Stimulated activated CD4-positive, alpha-beta T cell treated with anti-CD3 and anti-CD28 coated beads, Interleukin-2, amount 100 ng/mL, for 48 hours (primary cell): ENCODE measurements at places on chromosomes 12 and 14.

DNA sequence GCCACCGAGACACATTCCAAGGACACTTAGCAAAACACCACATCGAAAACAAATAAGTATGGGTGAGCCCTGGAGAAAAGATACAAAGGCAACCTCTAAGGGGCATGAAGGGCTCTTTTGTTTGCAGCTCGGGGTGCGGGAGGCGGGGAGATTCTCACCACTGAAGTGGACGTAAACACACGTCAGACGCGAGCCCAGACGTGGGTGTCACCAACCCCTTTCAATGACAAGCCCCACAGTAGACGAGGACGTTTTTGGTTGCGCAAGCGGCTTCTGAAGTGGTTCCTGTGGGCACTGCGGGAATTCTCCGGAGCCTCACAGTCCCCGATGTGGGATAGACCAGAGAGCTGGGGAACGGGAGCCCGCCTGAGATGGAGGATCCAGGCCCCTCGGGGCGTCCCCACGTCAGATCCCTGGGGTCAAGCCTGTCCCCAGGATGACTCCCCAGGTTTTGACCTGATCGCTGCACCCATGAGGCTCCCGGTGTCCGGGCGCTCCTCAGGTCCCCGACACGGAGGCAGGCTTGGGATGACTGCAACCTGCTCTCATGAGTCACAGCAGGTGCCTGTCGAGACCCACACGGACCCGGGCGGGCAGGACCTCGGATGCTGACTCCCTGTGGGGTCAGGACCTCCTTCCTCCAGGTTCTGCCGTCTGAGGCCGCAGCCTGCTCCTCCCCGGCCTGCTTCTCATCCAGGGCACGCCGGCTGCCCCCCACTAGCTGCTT, 20.3 kb upstream of the ADGRD1 start:
- DNase-seq = no peak

DNA sequence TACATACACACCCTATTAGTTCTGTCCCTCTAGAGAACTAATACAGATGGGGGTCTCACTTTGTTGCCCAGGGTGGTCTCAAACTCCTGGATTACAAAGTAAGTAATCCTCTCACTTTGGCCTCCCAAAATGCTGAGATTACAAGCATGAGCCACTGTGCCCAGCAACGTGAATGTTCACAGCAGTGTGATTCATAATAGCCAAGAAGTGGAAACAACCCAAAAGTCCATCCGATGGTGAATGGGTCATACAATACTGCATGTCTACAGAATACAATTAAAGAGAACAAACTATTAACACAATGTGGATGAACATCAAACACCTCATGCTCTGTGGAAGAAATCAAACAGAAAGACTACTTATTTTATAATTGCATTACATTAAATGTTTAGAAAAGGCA, 57.3 kb upstream of the SYNE2 start:
- DNase-seq = no peak

- DNase-seq = no peak
Observed at GRCh38 chr14:104696671-104697316, 7.4 kb downstream of the INF2 start.

GRCh38 chr12:123150275-123150743, 581 bp downstream of the PITPNM2 start:
- peak; percentile 16 for DNase-seq

GRCh38 chr14:26929361-26929760, 331.5 kb upstream of the NOVA1 start:
- DNase-seq = no peak

GRCh38 chr12:65965358-65965757, 141.1 kb downstream of the HMGA2 start:
- DNase-seq = no peak

DNA sequence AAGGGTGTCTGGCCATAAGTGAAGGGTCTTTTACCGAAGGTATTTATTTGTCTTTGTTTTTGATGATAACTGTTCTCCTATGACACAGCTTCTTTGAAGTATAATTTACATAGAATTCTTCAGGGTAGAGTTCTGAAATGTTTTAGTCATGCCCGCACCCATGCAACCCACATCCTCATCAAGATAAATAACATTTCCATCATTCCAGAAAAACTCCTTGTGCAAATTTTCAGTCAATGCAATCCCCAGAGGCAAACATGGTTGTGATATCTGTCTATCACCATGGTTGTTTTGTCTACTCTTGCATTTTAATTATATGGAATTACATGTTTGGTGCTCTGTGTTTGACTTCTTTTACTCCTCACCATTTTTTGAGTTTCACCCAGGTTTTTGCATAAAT, 837.8 kb downstream of the AACS start:
- DNase-seq = no peak

- DNase-seq = no peak
Observed at GRCh38 chr12:32964981-32965585, 68.5 kb upstream of the PKP2 start.

DNA sequence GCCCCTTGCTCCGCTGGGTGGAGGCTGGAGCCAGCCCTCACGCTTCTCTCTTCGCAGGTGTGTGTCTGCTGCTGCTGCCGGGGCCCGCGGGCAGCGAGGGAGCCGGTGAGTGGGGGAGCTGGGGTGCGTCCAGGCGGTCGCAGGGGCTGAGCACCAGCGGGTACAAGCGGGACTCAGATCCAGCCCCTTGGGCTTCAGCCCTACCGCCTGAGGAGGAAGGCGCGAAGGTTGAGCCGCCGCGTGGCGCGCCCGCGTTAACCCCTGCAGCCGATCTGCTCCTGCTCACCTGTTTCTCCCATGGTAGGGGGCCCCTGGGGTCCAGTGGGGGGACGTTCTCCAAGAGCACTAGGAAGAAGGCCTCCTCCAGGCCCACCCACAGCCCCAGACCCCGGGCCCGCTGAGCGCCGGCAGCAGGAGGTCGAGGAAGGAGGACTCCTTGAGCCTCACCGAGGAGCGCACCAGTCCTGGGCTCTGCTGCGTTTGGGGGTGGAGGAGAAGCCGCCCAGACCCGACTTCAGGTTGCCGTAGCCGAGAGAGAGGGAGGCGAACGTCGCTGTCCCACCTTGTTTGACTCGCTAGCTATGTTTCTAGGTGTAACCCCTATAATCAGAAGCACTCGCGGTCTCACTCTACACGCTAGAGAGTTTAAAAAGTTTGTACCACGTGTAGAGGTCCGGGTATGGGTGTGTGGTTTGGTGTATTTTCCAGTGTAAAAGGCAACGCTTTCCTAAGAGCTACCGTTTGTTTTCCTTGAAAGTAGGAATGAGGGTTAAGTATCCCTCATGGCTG, 834 bp downstream of the COCH start:
- DNase-seq = no peak

- no peak for DNase-seq
Observed at GRCh38 chr12:124750787-124751471, 112.7 kb downstream of the SCARB1 start.

DNA sequence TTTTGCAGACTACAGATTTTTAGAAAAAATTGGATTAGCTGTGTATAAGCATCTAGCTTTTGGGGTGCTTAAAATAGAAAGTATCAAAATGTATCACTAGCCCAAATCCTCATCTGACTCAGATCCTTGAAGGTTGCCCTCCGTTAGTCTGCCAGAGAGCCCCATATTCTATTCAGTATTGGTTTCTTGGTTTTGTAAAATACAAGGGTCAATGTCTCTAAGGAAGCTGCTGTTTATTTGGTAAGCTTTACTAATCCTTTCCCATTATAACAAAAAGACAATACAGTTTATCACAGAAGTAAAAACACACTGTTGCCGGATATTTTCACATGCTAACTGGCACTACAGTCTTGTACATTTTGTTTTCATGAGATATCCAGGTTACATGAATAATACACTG, 92.8 kb upstream of the PTHLH start:
- DNase-seq = no peak

- DNase-seq = no peak
Observed at GRCh38 chr12:116922194-116922897, 11.6 kb downstream of the FBXW8 start.

GRCh38 chr12:129665414-129665813, 238.4 kb downstream of the TMEM132D start:
- no peak for DNase-seq

DNA sequence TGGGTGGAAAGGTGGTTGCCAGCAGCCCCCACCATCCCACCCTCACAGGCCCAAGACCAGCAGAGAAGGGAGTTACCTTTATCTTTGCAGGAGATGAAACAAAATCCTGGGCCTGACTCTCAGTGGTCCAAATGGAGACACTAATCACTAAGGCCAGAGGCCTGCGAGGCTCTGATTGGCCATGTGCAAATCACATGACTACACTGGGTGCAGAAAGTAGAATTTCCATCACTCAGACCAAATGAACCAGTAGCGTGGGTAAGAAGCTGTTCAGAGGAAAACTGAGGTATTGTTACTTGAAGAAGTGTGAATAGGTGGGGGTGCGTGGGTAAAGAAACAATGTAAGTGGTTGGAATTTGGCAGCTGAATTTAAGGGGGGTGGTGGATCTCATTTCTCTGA, 20.2 kb upstream of the PPP1CC start:
- DNase-seq = no peak

- no peak for DNase-seq
Observed at GRCh38 chr14:82755923-82756322, 1222.3 kb upstream of the SEL1L start.

- DNase-seq = no peak
Observed at GRCh38 chr12:46402451-46402850, 29.9 kb upstream of the SLC38A2 start.

GRCh38 chr14:89564989-89565388, 148.0 kb upstream of the FOXN3 start:
- no peak for DNase-seq

GRCh38 chr12:24718617-24719016, 230.3 kb downstream of the BCAT1 start:
- DNase-seq = no peak

DNA sequence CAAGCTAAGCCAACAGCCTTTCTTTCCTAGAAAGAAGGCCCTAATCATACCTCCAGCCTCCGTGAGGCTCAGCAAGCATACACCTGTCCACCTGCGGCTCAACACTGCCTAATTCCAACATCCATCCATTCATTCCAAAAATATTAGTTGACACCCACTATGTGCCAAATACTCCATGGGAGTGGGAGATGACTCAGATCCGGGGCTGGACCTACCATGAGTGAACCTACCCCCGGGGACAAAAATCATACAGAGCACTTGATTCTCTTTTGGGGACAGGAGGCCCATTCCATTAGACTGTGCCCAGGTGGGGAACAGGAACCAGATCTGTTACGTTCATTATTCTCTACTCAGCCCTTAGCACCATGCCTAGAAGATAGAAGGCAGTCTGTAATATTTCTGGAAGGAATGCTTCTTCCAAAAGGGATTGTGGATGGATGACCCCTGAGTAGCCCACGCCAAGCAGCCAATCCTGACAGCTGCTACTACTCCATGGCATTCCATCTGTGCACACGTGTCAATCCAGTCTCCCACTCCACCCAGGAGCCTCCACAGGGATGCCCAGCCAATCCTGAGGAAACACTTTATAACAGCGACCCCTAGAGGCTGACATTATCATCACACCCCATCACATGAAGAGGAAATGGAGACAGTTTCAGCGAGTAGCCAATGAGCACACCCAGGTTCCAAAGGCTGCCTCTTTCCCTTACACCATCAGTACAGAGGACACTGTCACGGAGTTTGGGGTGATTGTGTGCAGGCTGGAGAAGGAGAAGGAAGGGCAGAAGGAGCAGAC, 170.7 kb downstream of the ESRRB start:
- DNase-seq = peak; percentile 14

- no peak for DNase-seq
Observed at GRCh38 chr12:13591488-13591887, 389.9 kb downstream of the GRIN2B start.

DNA sequence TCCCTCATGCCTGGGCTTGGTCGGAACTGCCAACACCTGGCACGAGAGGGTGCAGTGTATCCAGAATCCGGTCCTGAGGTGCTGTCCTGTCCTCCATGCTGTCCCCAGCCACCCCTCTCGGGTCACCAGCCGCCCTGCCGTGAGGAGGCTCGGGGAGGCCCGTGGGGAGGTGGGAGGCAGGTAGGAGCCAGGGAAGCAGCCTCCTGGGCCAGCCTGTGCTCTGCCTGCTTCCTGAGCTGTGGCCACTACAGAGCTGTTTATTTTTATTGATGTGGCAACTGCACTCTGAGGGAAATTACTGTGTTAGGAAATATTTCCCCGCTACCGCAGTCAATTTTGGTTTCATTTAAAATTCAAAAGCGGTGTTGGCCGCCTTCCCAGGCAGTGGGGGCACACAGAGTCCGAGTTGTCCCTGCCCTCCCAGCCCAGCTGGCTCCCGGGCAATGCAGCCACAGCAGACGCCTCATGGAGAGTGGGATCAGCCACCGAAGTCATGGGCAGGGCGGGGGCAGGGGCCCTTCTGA, 18.3 kb downstream of the NOC4L start:
- no peak for DNase-seq

- no peak for DNase-seq
Observed at GRCh38 chr12:112130441-112130998, 5.2 kb downstream of the TRAFD1 start.

GRCh38 chr14:105303949-105304348, 3.1 kb upstream of the BRF1 start:
- no peak for DNase-seq

DNA sequence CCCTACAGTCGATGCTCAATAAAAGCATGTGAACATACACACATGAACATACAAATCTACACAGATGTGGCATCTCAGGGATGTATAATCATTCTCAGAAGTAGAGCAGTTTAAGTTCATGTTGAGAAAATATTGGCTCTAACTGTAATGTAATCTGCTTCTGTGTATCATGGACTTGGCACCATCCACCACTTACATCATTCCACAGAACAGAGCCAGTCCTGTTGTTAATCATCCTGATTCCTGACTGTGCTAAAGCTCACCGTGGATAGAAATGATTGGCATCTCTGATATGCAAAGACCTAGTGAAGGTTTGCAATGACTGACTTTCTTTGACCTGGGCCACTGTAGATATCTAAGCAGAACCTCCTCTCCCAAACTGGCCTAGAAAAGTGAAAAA, 1141.3 kb downstream of the BCL11B start:
- DNase-seq = no peak

GRCh38 chr14:50103558-50103957, 12.8 kb downstream of the VCPKMT start:
- no peak for DNase-seq

GRCh38 chr14:91295276-91295845, 50.9 kb upstream of the GPR68 start:
- DNase-seq = no peak

GRCh38 chr12:63668028-63668799, at the start of gene DPY19L2:
Gene DPY19L2 (minus strand): TSS chr12:63668493. CDS start chr12:63668393, 100 bp downstream.
- DNase-seq = peak; percentile 18

DNA sequence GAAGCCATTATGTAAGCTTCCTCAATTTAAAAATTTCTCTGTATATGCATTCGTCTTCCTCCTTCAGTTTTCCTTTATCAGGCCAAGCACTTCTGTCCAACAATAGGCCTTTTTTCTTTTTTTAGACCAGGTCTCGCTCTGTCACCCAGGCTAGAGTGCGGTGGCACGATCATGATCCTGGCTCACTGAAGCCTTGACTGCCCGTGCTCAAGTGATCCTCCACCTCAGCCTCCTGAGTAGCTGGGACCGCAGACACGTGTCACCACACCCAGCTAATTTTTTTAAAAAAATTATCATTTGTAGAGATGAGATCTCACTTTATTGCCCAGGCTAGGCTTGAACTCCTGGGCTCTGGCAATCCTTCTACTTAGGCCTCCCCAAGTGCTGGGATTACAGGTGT, 25.8 kb downstream of the TAOK3 start:
- no peak for DNase-seq
